ENCODE measurements at places on chromosomes 2 and 18. TPM values are rescaled to one million over a fixed set of nuclear protein-coding genes. Genes with fewer than 3 reads are reported as not detected.

Gene GLS
- 180 TPM for total RNA-seq

Gene SFT2D3
- 7.4 TPM for total RNA-seq

Gene KLHL30
- 0.71 TPM for total RNA-seq

Gene CGREF1
- total RNA-seq, result 0.74 TPM

Gene IL1RL1
- total RNA-seq, result 69.6 TPM

Gene CARF
- 11.4 TPM for total RNA-seq

Gene SIX3
- not detected for total RNA-seq

Gene CLIP4
- total RNA-seq, result 64.6 TPM

Gene FER1L5
- 0.44 TPM for total RNA-seq

- peaks cover 3% of the 10 kb centered on the region for H3K27me3 ChIP-seq
- H3K27ac ChIP-seq, result no peak overlapping the region
- H3K4me1 ChIP-seq, result no peaks in the 10 kb centered on the region
- DNase-seq, result no peak
- no peak overlapping the region for H3K4me3 ChIP-seq
- H3K36me3 ChIP-seq, result no peaks in the 10 kb centered on the region
These were observed 104.7 kb downstream of the MYT1L start for GRCh38 chr2:2226326-2226725.

DNA sequence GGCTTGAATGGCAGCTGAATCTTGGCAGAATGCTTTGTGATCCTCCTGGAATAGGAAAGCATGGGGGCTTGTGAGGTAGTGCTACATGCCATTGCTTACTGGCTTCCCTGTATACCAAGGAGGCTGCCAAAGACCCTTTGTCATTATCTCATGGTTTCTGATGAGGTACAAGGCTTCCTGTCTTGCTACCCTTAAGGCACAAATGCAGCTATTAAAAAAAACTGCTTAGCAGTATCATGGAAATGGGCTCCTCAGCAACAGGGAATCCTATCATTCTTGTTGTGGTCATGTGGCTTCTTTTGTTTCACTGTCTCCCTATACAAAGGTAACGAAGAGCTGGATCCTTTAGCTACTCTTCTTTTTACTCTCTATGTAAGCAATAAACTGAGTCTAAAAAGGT, 6.6 kb upstream of the KANSL1L start:
- no peak overlapping the region for H3K27ac ChIP-seq
- H3K27me3 ChIP-seq, result no peaks in the 10 kb centered on the region
- DNase-seq, result no peak
- no peaks in the 10 kb centered on the region for H3K4me1 ChIP-seq
- H3K4me3 ChIP-seq, result no peak overlapping the region

DNA sequence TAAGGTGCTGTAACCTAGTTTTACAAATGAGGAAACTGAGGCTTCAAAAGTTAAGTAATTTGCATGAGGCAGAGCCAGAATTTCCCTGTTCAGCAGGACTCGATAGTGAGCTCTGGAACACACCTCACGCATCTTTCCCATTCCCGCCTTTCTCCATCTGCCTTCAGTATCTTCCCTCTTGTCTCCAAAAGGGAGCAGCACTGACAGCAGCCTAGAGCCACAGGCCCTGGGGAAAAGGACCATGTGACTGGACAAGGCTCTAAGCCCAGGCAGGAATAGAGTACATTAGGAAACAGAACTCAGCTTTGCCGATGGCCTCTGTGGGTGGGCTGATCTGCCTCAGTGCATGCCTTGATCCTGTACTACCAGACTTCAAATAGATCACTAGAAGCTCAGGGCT, 21.5 kb downstream of the GPR155 start:
- H3K4me3 ChIP-seq, result no peak overlapping the region
- H3K4me1 ChIP-seq, result no peaks in the 10 kb centered on the region
- no peak overlapping the region for H3K27ac ChIP-seq

GRCh38 chr2:28348149-28348567, 44.5 kb upstream of the FOSL2 start:
- peaks cover 18% of the 10 kb centered on the region for H3K4me1 ChIP-seq
- H3K27ac ChIP-seq, result no peak overlapping the region
- no peak overlapping the region for H3K4me3 ChIP-seq
- no peaks in the 10 kb centered on the region for H3K36me3 ChIP-seq

- peaks cover 6% of the 10 kb centered on the region for H3K4me1 ChIP-seq
- no peak for DNase-seq
- no peaks in the 10 kb centered on the region for H3K36me3 ChIP-seq
- no peaks in the 10 kb centered on the region for H3K27me3 ChIP-seq
These were observed 100.6 kb downstream of the BABAM2 start for GRCh38 chr2:27991146-27991545.

DNA sequence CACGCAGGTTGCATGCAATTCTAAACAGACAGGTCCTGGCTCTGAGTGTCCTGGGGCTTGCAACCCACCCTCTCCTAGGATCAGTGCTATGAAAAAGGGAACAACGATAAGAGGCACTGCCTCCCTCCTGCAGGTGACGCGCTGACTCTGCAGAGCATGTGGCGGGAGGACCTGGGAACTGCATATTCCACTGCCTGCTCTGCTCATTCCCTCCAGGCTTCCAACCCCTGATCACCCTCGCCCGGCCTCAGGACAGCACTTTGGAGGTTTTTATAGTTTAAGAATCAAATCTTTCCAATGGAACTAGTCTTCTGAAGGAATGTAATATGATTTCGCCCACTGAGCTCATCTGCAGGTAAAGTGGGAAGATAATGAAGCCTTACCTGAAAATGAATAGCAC, 8.5 kb downstream of the CHST10 start:
- H3K27ac ChIP-seq, result no peak overlapping the region
- H3K4me1 ChIP-seq, result peaks cover under 1% of the 10 kb centered on the region
- H3K4me3 ChIP-seq, result no peak overlapping the region
- peaks cover 19% of the 10 kb centered on the region for H3K36me3 ChIP-seq
- no peak for DNase-seq

GRCh38 chr2:124018890-124019289, 6.2 kb upstream of the CNTNAP5 start:
- H3K27me3 ChIP-seq, result no peaks in the 10 kb centered on the region
- DNase-seq, result no peak
- no peak overlapping the region for H3K27ac ChIP-seq

GRCh38 chr18:7116792-7117389, 706 bp downstream of the LAMA1 start:
- no peaks in the 10 kb centered on the region for H3K36me3 ChIP-seq
- peaks cover 70% of the 10 kb centered on the region for H3K27me3 ChIP-seq
- DNase-seq, result no peak
- H3K4me1 ChIP-seq, result peaks cover 14% of the 10 kb centered on the region
- no peak overlapping the region for H3K27ac ChIP-seq

- no peaks in the 10 kb centered on the region for H3K27me3 ChIP-seq
- no peaks in the 10 kb centered on the region for H3K36me3 ChIP-seq
- no peaks in the 10 kb centered on the region for H3K4me1 ChIP-seq
- H3K4me3 ChIP-seq, result no peak overlapping the region
- no peak overlapping the region for H3K27ac ChIP-seq
These were observed 72.8 kb downstream of the DDX1 start for GRCh38 chr2:15664273-15665066.

DNA sequence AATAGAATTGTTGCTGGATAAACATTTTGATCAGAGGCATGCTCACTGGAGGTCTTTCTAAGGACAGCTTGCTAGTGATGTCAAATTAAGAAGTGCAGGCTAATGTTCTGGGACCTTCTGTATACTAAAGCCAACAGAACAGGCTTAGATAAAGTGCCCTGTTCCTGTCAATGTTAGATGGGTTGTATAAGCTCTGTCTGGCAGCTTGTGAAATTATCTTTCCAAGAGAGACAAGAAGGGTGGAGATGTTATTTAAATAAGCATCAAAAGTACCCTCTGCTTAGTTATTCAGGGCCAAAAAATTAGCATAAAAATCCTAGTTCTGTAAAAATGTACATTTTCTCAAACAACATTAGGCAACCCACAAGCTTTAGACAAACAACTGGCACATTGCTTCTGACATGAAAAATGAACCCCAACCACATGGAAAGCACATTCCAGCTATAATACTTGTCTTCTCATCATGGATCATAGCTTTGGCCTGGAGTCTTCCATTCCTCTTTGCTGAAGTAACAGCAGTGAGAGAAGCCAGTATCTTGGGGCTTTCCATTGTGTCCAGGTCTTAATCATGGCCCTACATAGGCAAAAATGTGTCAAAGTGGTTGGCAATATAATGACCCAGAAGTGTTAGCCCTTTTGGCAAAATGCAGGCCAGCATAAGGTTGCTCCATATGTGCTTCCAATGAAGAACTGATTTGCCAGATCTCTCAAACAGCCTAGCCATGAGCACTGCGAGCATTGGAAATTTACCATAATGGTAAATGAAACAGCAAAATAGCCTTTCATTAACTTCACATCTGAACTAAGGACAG, 478.1 kb upstream of the ZNF804A start:
- no peak for DNase-seq
- no peaks in the 10 kb centered on the region for H3K27me3 ChIP-seq
- no peaks in the 10 kb centered on the region for H3K4me1 ChIP-seq
- no peak overlapping the region for H3K27ac ChIP-seq
- no peak overlapping the region for H3K4me3 ChIP-seq

GRCh38 chr18:57026316-57026715, 120.6 kb upstream of the BOD1L2 start:
- H3K36me3 ChIP-seq, result peaks cover 47% of the 10 kb centered on the region
- H3K4me1 ChIP-seq, result no peaks in the 10 kb centered on the region
- H3K27ac ChIP-seq, result no peak overlapping the region
- DNase-seq, result no peak
- no peak overlapping the region for H3K4me3 ChIP-seq

DNA sequence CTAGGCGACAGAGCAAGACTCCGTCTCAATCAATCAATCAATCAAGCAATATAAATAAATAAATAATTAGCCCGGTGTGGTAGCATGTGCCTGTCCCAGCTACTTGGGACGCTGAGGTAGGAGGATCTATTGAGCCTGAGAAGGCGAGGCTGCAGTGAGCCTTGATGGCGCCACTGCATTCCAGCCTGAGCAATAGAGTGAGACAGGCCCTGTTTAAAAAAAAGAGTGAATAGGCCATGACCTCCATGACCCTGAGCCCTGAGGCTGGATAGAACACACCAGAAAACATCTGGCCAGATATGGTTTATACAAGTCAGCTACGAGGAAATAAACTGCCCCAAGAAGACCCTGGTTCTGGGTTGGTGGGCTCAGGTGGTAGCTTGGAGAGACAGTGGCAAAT, 20.4 kb upstream of the SEMA4C start:
- no peak for DNase-seq
- H3K4me3 ChIP-seq, result no peak overlapping the region

DNA sequence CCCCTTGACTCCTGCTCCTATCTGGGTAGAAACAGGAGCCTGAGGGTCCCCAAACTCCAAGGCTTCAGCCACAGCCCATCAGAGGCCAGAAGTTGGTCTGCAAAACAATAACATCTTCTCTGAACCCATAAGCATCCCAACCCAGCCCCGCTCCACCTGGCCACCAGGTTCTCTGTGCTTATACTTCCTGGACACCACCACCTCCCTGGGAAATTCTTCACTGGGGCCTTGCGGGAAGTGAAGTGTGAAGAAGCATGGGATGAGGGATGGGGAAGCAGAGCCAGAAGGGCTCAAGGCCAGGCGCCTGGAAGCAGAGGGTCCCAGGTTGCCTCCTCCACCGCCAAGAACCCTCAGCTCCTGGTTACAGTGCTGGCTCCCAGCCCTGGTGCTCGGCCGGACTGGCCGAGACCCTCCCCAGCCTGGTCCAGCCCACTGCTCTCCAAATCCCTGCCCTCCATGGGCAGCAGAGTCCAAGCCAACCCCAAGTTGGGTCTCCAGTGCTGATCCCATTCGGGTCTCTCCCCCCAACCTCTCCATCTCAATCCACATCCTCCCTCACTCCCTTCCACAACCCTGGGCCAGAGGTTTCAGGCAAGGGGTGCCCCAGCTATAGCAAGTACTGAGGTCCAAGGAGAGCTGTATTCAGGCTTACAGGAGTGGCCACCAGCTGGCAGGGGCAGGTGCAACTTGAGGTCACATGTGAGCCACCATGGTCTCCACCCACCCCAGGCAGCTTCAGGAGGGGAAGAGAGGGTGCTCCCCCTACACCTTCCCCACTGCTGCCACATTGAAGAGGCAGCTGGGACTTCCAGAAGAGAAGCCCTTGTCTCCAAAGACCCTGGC, 60.7 kb downstream of the TNS1 start:
- no peak for DNase-seq
- H3K27me3 ChIP-seq, result no peaks in the 10 kb centered on the region
- peak overlapping the region; percentile 80 for H3K4me3 ChIP-seq
- H3K4me1 ChIP-seq, result peaks cover 65% of the 10 kb centered on the region

DNA sequence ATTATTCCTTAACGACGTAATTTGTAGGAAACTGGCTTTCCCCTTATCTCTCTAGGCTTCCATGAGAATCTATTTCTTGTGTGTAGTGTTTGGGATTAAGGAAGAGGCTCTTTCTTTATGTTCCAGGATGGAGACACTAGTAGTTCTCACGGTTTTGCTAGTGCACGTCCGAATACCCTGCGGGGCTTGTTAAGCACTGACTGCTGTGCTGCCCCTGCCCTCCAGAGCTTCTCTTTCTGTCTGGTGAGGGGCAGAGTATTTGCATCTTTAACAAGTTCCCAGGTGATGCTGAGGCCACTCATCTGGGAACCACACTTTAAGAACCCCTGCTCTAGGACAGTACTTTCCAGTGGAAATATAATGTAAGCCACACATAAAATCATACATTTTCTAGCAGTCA, 76.4 kb downstream of the SPATS2L start:
- DNase-seq, result no peak
- H3K27ac ChIP-seq, result no peak overlapping the region
- no peaks in the 10 kb centered on the region for H3K27me3 ChIP-seq
- H3K4me3 ChIP-seq, result no peak overlapping the region
- no peaks in the 10 kb centered on the region for H3K36me3 ChIP-seq

- H3K36me3 ChIP-seq, result peaks cover 20% of the 10 kb centered on the region
- no peaks in the 10 kb centered on the region for H3K27me3 ChIP-seq
- DNase-seq, result no peak
- H3K4me1 ChIP-seq, result peaks cover 48% of the 10 kb centered on the region
These were observed 4.7 kb downstream of the MGAT4A start for GRCh38 chr2:98726205-98726604.

DNA sequence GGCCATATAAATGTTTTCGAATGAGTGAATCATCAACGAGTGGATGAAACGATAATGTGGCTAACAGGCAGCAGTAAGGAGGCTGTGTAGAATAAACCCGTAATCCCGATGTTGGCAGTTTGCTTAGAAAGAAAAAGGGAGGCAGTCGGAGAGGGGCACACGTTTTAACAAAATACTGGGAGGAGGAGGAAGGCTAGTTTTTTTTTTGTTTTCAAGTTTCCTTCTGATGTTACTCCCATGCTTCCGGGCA, 476 bp upstream of the MSH2 start:
- no peak for DNase-seq
- no peaks in the 10 kb centered on the region for H3K27me3 ChIP-seq
- H3K4me3 ChIP-seq, result peak overlapping the region; percentile 100
- H3K27ac ChIP-seq, result peak overlapping the region; percentile 80
- H3K4me1 ChIP-seq, result peaks cover 17% of the 10 kb centered on the region

DNA sequence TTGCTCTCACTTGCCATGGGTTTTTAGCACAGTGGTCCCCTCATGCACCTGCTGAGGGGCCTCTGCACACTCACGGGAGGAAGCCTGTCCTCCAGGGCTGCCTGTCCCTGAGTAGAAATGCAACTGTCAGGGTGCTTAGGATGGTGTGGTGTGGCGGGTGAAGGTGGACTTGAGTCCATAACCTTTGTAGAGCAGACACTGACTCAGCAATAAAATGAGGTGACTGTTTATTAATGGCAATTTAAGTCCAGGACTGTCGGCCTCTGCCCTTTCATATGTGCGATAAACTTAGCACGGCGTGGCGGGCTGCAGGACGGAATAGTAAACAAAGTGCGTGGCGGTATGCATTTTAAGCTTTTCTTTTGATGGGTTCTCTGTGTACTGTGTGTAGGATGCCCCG, 188.2 kb downstream of the LDLRAD4 start:
- H3K4me3 ChIP-seq, result no peak overlapping the region
- no peak for DNase-seq
- no peaks in the 10 kb centered on the region for H3K4me1 ChIP-seq
- no peak overlapping the region for H3K27ac ChIP-seq
- no peaks in the 10 kb centered on the region for H3K27me3 ChIP-seq
